ENCODE measurements at places on chromosomes 2 and 18. TPM values are rescaled to one million over a fixed set of nuclear protein-coding genes. Genes with fewer than 3 reads are reported as not detected.
A peak's percentile ranks its signal among the peaks of the same experiment; 100 is the strongest.

GRCh38 chr2:19914266-19914975, 12.6 kb upstream of the TTC32 start:
- DNase-seq = no peak

GRCh38 chr2:68925295-68925896, 27.3 kb downstream of the GKN2 start:
- DNase-seq = peak; percentile 41

DNA sequence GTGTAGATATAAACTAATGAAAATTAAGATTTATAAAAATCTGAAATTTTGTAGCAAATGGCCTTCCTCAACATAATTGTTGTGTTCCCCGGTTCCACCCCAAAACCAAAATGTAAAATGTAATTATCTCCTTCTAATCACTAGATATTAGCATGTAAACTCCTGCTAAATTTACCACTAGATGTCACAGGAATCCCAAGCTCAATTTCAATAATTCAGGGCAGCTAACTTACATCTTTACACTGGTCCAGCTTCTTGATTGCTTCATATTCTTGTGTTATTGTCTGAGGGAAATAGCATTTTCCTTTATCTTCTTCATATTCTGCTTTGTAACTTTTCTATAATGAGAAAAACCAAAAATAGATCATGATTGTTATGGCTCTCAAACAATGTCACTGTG, 42.6 kb downstream of the NEB start:
- DNase-seq = no peak

DNA sequence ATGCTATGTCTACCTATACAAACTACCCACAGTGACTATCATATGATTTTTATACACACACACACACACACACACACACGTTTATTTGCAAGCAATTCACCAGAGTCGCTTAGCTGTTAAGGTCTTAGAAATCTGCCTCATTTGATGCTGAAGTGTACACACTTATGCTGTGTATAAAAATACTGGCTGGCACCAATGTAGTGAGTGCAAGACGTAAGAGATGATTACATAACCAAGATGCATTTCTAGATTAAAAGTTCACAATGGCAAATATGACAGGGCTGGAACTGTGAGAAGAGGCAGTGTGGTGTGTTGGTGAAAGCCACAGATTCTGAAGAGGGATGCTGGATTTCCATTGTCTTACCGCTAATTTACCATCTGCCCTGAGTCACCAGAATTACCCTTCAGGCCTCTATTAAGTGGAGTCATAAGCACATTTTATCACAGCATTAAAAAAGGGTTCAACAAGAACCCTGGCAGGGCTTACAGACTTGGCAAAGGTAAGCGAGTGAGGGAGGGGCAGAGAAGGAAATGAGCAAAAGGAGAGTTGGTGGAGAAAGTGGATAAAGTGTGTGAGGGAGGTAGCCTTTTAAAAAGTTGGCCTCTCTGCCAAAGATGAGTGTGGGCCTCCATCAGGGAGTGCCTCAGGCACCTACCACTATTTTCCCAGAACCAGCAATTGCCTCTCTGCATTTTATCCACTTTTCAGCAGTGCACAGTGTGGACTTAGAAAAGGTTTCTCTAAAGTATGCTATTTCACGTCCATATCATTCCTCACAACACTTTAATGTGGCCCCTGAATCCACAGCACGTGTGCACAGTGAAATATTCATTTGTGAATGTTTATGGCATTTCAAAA, 21.5 kb downstream of the MEIS1 start:
- no peak for DNase-seq

- DNase-seq = no peak
Measured at GRCh38 chr2:128692895-128693742, 374.5 kb upstream of the HS6ST1 start.

DNA sequence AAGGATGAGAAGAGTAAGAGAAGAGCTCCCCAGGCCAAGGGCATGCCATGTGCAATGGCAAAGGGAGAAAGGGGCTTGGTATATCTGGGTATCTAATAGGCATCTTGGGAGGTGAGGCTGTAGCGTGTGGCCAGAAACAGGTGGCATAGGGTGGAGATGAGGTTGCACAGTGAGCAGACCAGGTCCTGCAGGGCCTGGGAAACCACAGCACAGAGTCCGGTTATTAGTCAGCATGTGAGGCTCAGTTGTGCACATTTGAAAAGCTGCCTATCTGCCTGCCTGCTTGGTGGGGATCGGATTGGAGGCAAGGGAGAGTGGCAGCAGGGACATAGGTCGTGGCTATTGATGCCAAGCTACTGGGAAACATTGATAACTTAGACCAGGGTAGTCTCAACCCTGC, 190.6 kb downstream of the TPGS2 start:
- no peak for DNase-seq

DNA sequence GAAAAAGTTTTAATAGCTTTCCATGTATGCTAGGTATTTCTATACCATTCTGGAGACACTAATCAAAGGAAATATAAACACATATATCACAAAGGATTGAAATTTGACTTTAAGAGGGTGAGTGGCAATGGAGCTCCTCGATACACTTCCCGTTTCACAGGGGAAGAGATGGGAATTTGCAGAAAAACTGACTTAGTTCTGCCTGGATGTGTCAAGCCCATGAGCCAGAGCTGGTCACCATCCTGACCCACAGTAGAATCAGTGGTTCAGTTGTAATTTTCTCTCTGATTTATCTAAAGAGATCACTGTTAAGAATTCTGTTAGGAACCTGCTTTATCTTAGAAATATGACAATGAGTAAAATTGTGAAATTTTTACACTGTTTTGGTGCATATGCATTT, 34.2 kb downstream of the PLCL1 start:
- DNase-seq = no peak

GRCh38 chr2:172931918-172932520, 143.6 kb upstream of the MAP3K20 start:
- DNase-seq = peak; percentile 49

DNA sequence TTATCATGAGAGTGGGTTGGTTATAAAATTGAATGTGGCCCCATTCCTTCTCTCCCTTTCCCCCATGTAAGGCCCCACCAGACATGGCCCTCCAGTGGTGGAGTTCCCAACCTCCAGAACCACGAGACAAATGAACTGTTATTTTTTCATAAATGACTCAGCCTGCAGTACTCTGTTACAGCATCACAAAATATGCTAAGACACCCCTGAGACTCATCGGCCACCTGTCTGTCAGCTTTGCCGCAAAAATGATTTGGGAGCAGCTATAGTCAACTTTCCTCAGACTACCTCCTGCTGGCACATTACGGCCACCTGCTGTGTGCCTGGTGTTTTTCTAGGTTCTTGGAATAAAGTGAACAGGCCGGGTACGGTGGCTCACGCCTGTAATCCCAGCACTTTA, 21.4 kb upstream of the C1QL2 start:
- peak; percentile 65 for DNase-seq

GRCh38 chr18:79528846-79529245, 133.1 kb downstream of the NFATC1 start:
- DNase-seq = peak; percentile 44

GRCh38 chr2:139360654-139361053, 580.5 kb upstream of the NXPH2 start:
- no peak for DNase-seq

DNA sequence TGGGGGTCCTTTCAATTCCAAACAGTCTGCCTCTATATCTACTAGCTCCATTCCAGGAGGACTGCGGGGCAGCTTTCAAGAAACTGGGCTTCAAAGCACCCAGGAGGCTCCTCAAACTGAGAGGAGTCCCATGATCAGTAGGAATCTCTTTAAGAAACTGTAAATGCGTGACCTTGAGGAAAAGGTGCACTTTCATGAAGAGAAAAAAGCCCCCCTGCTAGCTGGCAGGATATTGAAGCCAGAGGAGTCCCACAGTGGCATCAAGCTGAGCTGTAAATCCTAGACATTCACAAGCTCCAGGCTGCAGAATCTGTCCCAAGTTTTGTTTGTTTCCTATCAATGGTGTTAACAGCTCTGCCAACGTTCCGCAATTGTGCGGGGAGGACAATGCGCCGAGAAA, 790.1 kb downstream of the SLC4A3 start:
- no peak for DNase-seq

GRCh38 chr2:123211181-123211580, 813.9 kb upstream of the CNTNAP5 start:
- no peak for DNase-seq

- DNase-seq = no peak
Measured at GRCh38 chr18:57581301-57581934, 5.1 kb downstream of the FECH start.

- no peak for DNase-seq
Measured at GRCh38 chr18:80105369-80106167, 3.5 kb upstream of the ADNP2 start.

- no peak for DNase-seq
Measured at GRCh38 chr2:30759481-30759880, 47.8 kb downstream of the CAPN13 start.

DNA sequence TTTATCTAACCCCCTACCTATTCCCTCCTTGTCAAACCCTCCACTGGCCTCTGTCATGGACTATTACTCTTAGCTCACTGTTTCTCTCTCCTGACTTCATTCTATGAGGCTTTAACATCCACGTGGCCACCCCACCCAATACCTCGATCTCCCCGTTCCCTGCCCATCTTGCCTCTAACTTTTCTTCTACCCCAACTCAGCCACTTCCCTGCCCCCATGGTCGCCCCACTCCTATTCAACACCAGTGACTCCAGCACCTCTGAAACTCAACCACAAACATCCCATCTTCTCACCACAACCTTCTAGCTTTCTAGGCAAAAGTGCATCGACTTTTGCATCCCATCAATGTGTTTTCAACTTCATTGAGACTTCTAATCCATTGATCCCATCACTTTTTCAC, 94.2 kb upstream of the EPAS1 start:
- no peak for DNase-seq

GRCh38 chr2:180507028-180507427, 473.4 kb upstream of the UBE2E3 start:
- no peak for DNase-seq

DNA sequence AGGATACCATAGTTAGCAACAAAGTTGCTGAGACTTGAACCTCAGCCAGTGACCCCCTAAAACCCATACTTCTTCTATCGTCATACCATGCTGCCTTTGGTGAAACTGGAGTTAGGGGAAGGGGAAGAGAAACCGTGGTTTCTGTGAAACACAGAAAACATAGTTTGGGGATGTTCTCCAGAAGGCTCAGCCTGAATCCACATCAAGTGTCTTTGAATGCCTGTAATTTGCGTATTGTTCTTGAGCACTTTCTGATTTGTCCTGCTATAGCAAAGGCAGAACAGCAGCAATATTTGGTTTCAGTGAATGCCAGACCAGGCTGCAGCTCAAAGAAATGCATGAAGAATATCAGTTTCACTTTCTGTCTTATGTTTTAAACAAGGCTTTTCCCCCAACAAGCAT, 258.7 kb downstream of the TTC32 start:
- DNase-seq = no peak

- no peak for DNase-seq
Measured at GRCh38 chr2:146229508-146230155, 1615.2 kb upstream of the ACVR2A start.

- DNase-seq = peak; percentile 19
Measured at GRCh38 chr2:186687807-186688211, 6.1 kb upstream of the FAM171B start.

GRCh38 chr2:165239230-165239629, at the start of gene SCN2A:
TSS of gene SCN2A (plus strand) at chr2:165239414. CDS start at chr2:165295824, 56,410 bp downstream.
- peak; percentile 47 for DNase-seq

DNA sequence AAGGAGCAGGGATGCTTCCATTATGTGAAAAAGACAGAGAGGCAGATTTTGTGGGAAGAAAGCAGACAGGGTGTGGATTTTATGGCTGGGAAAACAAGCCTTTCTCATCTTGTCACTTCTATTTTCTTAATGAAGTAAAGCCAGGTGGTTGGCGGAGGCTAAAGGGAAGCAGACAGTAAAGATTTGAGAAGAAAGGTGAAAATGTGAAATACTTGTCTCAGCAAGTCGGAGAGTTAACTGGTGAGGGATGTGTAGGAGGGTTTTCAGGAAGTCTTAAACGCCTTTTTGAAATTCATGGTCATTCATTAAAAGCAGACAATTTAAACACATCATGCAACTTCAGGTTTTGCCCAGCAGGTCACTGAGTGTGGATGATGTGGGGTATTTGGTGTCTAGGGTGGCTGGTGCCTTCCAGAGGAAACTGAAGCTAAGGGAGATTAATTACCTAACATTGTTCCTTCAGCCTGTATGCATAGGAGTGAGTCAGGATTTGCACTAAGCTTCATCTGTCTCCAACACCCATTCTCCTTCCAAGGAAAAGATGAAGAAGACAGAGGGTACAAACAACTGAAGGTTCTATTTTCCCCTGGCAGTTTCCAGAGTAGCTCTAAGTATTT, 20.7 kb downstream of the SLC14A2 start:
- DNase-seq = no peak

- DNase-seq = no peak
Measured at GRCh38 chr2:100509066-100509465, 38.8 kb downstream of the NMS start.

The REG1B gene
- total RNA-seq = not detected

The MATN3 gene
- 0.47 TPM for total RNA-seq

The IL1RN gene
- 0.10 TPM for total RNA-seq

The ANKAR gene
- total RNA-seq = 2.4 TPM

The C2orf66 gene
- not detected for total RNA-seq

The LYG1 gene
- total RNA-seq = 0.17 TPM

All from HT1080 (cell line).